ENCODE measurements at places on chromosomes 7 and 10.

- DNase-seq: no peak
Observed at GRCh38 chr10:87585565-87586514, 73.8 kb upstream of the PAPSS2 start.

DNA sequence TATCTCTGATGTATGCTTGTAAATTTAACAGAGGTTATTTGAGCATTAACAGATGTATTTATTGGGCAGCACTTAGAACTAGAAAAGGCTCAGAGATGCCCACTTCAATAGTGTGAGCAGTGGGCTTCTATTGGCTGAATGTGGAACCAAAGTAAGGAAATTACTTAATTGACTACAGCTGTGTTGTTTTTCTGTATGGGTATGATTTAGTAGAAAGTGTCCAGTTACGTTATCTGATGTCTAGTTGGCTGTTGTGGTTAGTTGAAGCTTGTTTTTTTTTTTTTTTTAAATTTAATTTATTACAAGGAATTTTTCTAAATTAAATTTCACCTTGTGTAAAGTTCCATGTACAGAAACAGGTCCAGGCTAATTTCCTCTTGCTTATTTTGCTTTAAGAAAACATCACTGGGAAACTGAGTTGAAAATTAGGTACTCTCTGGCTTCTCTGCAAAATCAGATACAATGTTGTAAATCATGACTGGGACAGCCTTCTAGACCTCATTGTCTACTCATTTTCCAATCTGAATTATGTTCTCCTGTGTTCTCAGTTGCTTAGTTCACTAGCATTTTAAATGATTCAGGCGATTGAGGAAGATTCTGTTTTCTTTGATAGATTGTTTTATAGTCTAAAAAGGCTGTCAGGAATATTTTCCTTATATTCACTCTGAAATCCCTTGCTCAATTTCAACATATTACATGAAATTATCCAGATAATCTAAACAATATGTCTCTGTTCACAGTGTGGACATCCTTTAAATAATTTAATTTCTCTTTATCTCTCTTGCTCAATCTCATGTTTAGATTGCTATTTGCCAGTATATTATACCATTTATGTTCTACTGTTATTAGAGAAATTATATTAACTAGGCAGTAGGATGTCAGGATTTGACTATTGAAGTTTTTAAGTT, 53.0 kb downstream of the PHF14 start:
- no peak for DNase-seq

GRCh38 chr10:92278996-92279696, 11.7 kb downstream of the CPEB3 start:
- DNase-seq: no peak

DNA sequence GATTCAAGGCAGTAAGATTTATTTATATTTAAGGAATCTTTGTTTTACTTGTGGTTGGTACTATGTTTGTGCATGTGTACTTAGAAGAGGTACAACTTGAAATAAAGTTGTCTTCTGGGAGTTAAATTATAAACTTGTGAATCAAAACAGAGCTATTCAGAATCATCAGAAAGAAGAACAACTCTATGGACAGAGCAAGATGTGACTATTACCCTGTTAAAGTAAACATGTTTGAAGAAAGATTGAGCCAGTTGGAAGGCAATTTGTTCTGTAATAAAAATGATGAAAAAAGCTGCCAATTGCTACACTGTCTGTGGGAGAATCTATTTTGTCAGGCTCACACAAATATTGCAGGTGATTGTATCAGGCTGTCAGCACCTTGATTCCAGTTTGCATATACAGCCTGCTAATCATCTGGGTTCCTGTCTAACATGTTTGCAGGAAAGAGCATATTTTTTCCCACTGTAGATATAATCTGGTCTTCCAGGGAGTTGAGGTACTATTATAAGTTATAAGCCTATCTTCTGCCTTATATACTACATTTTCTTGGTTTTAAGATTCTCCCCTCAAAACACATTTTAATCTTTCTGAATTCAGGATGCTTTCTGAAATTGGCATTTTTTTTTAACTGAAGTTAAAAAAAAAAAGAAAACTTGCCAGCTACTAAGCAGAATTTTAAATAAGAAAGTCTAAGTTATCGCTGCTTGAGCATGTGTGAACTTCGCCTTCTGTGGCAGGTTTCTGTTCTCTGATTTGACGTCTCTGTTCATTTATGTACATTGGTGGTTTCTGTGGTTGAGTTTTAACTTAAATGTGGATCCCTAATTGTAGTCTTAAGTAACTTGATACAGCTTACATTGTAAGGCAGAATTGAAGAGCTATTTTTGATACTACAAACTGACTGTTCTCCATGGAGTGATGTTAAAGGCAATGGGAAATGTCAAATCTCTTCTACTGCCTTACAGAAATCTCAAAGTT, 46.0 kb downstream of the ZNRF2 start:
- DNase-seq: peak; percentile 24

- DNase-seq: peak; percentile 38
Observed at GRCh38 chr10:5971315-5971832, 6.0 kb downstream of the IL15RA start.

DNA sequence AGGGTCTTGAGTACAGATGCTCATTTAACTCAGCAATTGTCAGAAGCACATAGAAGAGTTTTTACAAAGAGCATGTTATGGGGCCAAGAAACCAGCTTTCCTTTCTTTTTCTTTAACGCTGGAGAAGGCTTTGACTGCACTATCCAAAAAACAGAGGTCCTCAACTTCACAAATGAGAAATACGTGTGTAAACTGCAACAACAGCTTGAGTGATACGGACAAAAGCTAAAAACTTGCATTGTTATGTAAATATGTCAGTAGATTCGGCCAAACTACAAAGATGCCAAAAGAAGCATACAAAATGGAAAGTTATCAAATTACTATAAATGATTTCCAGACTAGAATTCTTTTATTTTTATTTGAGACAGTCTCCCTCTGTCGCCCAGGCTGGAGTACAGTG, 62.4 kb upstream of the C10orf90 start:
- no peak for DNase-seq

GRCh38 chr10:14306190-14306589, 24.5 kb downstream of the FRMD4A start:
- DNase-seq: no peak

DNA sequence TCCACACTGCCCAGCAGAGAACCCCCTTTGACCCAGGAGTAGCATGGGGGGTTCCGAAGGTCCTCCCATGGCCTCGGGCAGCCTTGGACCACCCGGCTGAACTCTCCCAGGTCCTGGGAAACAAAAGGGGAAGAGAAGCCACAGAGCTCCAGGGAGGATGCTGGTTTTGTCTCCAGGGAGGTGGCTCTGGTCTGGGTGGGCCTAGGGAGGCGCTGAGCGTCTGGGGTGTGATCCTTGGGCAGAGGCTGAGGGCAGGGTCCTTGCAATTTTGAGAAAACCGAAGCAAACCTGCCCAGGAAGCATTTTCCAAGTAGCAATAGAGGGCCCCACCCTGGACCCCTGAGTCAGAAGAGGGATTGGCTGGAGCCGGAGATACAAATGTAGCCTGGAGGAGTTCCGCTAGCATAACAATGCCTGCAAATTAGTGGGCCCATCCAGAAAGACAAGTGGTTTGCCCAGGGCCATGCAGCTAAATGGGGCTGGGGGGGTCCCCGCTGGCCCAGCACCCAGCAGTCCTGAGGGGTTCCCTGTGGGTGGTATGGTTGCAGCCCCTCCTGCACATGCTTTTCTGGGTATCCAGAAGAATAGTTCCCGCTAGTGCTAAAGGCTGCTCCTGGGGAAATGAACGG, 2.0 kb downstream of the UTF1 start:
- DNase-seq: no peak

- DNase-seq: no peak
Observed at GRCh38 chr7:146319629-146320028, 203.0 kb downstream of the CNTNAP2 start.

DNA sequence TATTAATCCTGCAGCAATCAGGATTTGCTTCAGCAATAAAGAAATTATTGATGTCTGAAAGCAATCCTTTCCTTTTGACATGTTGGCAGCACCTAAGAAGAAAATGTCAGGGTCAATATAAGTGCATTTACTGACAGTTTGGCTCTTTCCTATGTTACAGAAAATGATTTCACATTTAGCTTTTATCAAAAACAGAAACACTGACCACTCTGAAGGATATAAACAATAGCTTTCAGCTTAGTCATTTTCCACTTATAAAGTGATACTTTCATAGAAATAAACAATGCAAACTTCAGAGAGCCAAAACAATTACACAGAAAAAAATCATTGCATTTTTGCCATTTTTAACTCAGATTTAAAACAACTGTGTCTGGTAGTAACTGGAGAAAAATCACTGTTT, 325.6 kb upstream of the KAT6B start:
- DNase-seq: no peak

- DNase-seq: no peak
Observed at GRCh38 chr10:23885853-23886252, 323.1 kb upstream of the KIAA1217 start.

GRCh38 chr7:138313829-138314178, 146.3 kb upstream of the TRIM24 start:
- DNase-seq: no peak

DNA sequence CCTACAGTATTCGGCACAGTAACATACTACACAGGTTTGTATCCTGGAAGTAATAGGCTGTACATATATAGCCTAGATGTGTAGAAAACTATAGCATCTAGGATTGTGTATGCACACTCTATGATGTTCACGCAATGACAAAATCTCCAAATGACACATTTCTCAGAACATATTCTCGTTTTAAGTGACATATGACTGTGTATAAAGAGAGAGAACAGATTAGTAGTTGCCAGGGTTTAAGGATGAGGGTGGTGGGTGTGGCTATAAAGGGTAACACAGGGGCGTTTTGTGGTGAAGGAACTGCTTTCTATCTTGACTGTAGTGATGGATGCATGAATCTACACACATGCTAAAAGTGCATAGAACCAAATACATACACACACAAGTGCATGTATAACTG, 101.2 kb downstream of the ARL4A start:
- DNase-seq: peak; percentile 33

DNA sequence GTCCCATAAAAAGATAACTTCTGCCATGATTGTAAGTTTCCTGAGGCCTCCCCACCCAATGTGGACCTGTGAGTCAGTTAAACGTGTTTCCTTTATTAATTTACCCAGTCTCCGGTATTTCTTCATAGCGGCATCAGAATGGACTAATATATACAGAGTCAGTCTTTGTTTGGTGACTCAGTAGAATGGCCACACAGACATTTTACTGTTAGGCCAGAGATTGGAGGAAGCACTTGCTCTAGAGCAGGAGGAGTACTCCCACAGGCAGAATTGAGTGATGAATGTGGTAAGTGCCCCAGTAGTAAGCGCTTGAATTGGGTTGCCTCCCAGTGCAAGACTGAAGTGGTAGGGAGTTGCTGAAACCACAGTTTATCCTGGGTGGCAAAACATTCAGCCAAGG, 149.5 kb upstream of the SMIM30 start:
- DNase-seq: no peak
